ENCODE measurements at places on chromosomes 12 and 14.

GRCh38 chr14:64995291-64995690 is 8.6 kb downstream of the FNTB start:
- no peak for DNase-seq

- DNase-seq, result no peak
These were observed 237.2 kb upstream of the FKBP4 start for GRCh38 chr12:2557597-2557996.

GRCh38 chr12:111753144-111753881 is 13.4 kb upstream of the ALDH2 start:
- DNase-seq, result peak; percentile 75

GRCh38 chr12:86154620-86155019 is 101.6 kb downstream of the MGAT4C start:
- no peak for DNase-seq

DNA sequence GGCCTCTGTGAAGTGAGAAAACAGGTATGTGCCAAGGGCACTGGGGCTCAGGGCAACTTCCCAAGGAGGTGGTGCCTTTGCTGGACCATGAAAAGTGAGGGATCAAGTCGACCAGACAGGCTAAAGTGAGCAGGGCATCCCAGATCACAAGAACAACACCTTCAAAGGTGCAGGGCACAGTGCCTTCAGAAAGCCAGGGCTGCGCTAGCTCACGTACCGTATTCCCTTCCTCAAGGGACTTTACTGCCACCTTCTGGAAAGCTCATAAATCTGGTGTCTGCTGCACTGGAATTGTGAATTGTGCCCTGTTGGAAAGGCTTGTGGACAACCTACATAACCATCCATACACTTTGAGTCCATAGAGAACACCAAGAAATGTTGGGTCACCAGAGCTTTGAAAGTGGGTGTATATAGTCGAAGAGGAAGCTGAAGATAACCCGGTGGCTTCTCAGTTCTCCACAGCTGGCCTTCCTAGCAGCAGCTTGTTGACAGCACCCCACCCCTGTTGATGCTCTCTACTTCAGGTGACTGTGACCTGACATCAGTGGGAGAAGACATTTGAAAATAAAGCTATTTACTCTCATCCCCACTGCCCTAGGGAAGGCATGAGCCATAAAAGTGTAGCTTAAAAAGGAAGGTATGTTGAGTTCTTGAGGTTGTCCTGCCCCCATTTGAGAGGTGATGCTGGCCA is 24.5 kb downstream of the FIGNL2 start:
- no peak for DNase-seq

DNA sequence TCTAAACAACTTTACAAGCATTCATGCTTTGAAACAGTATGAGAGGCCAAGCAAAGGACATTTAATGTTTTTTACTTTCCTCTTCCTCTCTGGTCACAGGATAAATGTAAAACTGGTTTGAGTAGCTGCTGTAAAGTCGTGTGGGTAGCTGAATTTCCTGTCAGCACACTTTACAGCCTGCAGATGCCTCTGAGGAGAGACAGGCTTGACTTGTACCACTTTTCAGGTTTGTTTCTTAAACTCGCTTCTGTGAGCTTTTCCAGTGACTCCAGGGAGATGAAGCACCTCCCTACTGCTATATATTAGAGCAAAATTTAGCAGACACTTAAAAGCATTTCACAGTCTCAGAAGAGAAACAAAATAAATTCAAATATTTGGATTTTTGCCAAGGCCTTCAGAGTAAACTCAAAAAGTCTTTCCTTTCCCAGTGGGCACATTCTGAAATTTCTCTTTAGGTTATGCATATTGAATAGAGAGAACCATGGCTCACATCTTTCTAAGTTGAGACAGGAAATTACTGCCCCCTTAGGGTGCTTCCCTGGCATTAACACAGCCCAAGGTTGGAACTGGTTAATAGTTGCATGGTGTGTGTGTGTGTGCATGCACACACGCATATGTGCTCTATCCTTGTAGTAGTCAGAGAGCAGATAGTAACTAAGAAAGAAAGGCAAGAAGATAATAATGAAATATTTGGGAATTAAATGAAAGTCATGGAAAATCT is 557.3 kb upstream of the MIS18BP1 start:
- DNase-seq, result no peak

DNA sequence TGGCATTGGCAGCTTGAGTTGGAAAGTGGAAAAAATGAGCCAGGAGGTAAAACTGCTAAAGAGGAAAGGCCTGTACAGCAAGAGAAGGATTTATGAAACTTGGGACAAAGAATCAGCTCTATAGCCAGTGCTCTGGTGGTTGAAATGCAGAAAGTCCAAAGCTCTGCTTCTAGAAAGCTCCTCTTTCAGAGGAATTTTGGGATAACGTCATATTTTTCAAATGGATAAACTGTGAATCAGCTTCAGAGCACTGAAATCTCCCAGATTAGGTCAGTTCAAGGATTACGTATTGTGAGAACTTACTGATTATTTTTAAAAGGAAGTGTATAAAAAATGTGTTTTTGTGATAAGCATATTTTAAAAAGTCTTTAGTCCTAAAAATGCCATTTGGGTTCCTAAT is 203.1 kb upstream of the CNOT2 start:
- no peak for DNase-seq

GRCh38 chr14:95061317-95062093 is 95.8 kb downstream of the DICER1 start:
- no peak for DNase-seq

DNA sequence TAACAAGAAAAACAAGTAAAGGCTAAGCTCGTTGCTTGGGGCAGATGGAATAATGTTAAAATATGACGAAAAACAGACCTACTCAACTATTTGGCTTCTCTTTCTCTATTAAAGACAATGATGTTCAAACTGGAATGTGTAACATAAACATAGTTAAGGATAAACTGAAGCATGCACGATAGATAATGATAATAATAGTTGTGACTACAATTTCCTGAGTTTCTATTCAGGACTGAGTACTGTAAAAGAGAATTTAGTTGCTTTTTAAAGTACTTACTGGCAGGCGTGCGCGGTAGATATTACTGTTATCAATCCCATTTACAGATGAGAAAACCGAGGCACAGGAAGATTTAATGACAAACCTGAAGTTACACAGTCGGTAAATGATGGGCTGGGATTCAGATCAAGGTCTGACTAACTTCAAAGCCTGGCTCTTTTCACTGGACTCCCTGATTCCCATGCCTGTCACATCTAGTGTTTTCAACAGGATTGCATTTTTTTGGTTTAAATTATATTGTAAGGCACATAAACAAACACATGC is 103.0 kb downstream of the CRADD start:
- no peak for DNase-seq

DNA sequence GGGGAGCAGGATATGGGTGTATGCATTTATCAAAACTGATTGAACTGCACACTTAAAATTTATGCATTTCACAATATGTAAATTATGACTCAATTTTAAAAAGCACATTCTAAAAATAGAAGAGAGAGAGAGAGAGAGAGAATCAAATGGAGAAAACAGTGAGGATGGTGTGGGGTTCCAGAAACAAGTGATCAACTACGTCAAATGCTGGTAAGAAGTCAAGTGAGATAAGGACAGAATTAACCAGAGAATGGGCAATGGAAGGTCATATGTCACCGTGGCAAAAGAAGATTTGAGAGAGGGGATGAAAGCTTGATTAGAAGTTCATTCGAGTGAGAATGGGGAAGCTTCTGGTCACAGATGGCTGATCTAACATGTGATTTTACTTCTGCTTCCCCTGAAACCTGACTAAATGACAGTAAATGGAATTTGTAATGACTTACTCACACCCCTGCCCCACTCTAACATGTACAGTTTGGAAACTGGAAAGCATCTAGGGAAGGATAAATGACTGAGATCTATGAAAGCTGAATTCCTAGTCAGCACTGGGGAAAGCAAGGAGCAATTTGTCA is 276.5 kb upstream of the AMIGO2 start:
- no peak for DNase-seq

- DNase-seq, result no peak
These were observed 126.0 kb upstream of the FRMD6 start for GRCh38 chr14:51525739-51526138.

DNA sequence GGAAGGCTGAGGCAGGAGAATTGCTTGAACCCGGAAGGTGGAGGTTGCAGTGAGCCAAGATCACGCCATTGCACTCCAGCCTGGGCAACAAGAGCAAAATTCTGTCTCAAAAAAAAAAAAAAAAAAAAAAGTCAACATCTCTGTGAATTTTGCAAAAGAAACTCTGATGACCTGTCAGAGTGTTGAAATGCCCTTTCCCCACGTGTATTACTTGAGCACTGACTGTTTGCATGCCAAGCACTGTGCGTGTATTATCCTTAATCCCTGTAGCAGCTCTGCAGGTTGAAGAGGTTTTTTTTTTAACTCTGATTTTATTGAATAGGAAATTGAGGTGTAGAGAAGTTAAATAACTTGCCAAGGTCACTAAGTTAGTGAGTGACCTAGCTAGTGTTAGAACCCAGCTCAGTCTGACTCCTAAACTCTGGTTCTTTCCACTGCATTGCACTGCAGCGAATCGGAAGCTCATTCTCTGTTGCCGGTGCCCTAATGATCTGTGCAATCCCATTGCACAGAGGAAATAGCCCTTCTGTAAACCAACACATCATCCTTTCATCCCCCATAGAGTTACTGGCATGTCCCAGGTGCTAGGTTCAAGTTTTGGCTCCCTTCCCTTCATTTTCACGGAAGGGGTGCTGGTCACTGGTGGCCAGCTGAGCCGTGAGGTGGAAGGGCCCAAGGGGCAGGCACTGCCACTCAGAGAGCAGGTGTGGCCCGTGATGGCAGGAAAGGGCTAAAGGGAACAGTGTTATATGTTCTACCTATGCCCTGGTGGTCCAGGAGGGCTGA is 122.3 kb downstream of the EML1 start:
- peak; percentile 16 for DNase-seq

DNA sequence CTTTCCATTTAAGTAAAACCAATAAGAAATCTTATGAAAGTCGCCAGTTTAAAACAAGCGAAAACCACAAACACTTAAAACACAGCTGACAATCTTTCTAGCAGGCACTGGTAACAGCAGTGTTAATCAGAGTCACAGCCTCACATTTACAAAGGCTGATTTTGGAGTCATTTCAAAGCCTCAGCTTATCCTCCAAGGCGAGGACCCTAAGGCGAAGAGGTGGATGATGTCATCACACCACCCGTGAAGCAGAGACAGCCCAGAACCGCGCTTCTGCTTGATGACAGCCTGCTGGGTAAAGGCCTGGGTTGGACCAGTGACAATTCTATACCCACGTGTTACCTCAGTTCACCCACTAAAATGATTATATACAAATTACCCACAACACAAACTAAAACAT is 10.1 kb downstream of the GOLGA3 start:
- DNase-seq, result no peak

- DNase-seq, result no peak
These were observed 36.5 kb downstream of the ACADS start for GRCh38 chr12:120762086-120762485.

DNA sequence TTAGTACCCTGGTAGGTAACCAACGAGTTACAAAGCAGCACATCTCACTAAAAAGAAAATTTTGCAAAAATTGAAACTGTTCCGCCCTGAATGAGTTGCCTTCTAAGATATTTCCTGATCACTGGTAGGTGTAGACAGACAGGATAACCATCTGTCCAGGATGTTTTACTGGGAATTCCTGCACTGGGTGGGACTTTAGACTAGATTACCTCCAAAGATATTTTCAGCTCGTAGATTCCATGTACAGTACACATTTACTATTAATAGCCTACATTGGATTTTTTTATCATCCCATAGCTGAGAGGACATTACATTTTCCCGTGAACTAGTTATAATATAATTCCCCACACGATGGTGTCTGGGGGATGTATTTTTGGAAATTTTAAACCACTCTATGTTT is 139.6 kb downstream of the DYRK2 start:
- no peak for DNase-seq

DNA sequence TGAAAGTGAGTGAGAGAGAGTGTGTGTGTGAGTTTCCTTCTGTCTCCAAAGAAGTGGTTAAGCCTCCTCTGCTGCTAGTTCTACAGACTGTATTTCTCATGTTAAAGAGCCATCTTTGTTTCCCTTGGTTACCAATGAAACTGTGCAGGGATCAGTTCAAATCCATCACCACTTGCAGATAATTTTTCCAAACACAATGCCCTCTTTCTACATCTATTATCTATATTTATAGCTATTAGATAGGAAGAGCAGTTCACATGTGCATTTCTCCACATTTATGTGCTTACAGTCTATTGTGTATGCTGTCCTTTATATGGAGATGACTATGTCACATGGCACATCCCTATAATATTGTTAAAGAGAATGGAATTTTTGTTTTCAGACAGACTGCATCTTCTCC is 2.2 kb upstream of the DAAM1 start:
- no peak for DNase-seq

- no peak for DNase-seq
These were observed 21.7 kb downstream of the AICDA start for GRCh38 chr12:8590842-8591545.

DNA sequence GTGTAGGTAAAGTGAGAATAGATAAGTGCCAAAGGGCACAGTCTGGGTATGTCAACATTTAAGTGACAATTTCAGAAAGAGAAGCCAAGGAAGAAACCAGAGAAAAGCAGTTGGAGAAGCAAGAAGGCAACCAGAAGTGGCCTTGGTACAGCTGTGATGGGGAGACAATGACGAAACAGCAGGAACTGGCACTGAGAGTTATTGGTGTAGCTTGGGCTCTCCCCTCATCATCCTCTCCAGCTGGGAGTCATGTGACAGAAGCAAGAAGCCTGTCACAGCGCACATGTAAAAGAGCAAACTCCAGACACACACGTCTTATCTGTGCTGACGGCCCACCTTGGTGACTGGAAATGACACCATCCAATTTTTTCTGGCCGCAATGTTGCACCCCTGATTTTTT is 203.3 kb upstream of the NUDT4 start:
- no peak for DNase-seq

DNA sequence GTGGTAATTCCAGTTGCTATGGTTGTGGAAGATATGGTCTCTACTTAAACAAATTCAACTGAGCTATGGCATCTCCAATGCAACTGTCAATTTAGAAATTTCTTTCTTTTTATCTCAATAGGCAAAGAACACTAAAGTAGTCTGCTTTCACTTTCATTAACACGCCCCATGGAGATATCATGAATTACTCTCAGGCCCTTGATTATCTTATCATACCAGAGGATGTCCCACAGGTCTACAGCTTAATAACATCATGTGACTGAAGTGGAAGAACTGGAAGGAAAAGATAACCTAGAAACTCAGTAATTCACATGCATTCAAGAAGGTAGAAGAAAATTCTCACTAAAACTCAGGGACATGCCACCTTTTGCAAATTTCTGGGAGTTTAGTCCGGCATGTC is 114.3 kb downstream of the FLRT2 start:
- DNase-seq, result no peak

GRCh38 chr12:12604740-12605139 is 6.9 kb upstream of the CREBL2 start:
- DNase-seq, result no peak

- no peak for DNase-seq
These were observed 15.1 kb downstream of the CCDC177 start for GRCh38 chr14:69559581-69560011.

DNA sequence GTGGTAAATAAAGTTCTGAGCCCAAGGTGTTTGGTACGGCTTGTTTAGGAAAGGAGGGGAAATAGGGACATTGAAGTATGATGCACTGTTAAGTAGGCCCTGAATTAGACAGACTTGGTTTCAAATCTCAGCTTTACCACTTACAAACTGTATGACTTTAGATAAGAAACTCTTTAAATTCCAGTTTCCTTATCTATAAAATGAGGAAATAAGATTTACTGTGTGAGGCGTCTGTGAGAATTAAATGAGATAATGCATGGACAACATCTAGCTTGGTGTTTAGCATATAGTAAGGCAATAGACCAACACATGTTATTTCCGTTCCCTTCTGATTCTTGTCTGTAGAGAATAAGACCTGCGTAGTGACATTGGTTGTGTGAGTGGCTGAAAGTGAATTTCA is 7.0 kb downstream of the NCKAP1L start:
- DNase-seq, result no peak

GRCh38 chr12:74418573-74418972 is 119.1 kb upstream of the ATXN7L3B start:
- DNase-seq, result no peak

Data from ascending aorta (tissue), 2 donors.